NK-92 treated with Interleukin-12 subunit alpha and Interleukin-12 subunit beta, amount 100 ng/mL, for 24 hours (cell line): ENCODE measurements at places on chromosomes 6 and 20.
A peak's percentile ranks its signal among the peaks of the same experiment; 100 is the strongest.

DNA sequence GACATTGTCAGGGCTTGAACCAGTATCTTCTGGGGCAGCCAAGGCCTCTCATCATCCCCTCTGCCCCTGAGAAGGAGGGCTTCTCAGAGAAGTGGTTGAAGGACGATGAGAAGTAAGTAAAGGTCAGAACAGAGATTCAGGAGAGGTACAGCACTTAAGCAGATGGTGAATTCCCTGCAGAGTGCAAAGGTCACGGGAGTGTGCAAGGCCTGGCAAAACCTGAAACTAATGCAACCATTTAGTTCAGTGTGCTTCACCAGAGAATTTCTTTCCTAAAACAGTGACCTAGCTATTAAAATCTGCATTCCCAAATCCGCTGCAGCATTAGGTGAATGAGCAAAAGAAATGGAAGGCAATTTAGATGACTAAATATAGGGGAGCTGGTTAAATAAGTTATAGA, 58.4 kb downstream of the TRERF1 start:
- no peak for DNase-seq

DNA sequence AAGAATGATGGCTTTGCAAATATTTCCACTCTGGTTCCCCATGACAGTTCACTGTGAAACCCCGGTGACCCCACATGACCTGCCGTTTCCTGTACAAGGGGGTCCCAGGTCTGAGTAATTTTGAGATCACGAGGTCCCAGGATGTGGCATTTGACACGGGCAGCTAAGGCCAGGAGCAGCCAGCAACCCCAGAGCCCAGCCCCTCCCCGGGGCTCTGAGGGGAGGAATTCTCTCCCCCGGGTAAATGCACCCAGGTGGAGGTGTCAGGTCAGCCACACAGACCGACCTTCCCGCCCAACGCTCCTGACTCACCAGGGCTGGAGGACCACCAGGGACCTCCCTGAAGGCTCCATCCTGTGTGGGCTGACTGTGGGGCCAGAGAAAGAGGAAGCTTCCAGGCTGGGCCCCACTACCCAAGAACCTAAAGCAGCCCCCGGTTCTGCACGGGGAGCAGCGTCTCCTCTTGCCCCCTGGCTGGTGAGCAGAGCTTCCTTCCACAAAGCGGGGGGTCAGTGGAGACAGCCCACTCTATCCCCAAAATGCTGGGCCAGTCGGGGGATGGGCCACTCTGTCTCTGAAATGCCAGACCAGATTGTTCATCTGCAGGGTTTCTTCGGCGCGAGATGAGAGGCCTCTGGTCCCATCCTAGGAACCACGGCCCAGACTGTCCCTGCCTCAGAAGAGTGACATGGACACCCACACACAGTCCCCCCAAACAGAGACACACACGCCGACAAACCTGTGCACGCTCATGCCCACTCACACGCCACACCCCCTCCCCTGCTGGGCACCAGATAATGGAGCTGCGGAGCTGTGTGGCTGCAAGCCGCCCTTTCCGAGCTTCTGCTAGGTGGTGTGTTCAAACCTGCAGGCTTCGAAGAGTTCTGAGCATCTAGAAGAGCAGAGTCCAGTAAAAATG, 23.4 kb upstream of the SLCO4A1 start:
- DNase-seq, result peak; percentile 89

GRCh38 chr6:159980474-159980873, 11.6 kb downstream of the IGF2R start:
- DNase-seq, result peak; percentile 14

DNA sequence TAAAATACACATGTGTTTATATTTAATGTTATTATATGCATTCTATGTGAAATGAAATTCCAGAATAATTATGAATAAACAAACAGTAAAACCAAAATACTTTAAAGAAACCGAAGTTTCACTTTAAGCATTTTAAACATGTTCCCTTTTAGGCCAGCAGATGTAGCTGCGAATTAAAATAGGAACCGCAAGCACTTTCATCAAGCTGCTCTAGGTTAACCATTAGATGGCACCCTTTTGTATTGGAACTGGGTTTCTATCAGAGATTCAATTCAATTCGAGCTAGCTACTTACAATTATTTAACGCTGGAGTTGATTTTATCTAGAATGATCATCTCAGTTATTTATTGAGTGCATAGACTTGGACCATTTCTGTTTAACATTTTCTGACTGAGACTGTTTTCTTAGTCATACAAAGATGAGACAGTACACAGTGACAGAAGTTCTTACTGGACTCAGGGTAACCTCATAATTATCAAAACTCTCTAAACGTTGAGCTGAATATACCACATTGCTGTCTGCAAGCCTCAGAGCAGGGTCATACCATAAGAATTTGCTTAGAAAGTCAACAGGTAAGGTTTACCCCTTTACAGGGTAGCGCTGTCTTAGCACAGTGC, 8.5 kb downstream of the TMEM242 start:
- no peak for DNase-seq
